ENCODE measurements at places on chromosomes 16 and 17.

DNA sequence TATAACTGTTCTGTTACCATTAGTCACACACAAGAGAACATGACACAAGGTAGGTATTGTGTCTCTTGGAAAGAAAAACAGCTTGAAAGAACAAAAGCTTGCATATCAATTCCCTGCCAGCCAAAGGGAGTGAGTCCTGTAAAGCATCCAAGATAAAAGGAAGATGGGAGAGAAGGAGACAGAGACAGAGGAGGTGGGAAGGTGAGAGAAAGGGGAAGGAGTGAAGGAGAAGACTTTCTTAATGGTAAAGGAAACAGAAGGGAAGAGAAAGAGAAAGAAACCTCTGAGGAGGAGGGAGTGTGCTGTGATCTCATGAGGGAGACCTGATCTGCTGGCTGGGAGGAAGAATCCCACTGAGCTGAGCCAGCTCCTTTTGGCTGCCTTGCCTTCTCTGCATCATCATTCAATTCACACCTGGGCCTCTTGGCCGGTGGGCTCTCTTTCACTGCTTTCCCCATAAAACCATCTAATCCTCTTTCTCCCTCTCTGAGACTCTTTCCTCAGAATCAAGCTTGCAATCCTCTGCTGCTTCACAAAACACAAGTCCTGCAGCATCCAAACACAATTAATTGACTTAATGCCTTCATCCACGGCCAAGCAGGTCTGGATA lies 271.6 kb downstream of the ABCC12 start:
- no peak for DNase-seq

GRCh38 chr17:65495122-65496055 lies 66.1 kb downstream of the AXIN2 start:
- peak; percentile 8 for DNase-seq

DNA sequence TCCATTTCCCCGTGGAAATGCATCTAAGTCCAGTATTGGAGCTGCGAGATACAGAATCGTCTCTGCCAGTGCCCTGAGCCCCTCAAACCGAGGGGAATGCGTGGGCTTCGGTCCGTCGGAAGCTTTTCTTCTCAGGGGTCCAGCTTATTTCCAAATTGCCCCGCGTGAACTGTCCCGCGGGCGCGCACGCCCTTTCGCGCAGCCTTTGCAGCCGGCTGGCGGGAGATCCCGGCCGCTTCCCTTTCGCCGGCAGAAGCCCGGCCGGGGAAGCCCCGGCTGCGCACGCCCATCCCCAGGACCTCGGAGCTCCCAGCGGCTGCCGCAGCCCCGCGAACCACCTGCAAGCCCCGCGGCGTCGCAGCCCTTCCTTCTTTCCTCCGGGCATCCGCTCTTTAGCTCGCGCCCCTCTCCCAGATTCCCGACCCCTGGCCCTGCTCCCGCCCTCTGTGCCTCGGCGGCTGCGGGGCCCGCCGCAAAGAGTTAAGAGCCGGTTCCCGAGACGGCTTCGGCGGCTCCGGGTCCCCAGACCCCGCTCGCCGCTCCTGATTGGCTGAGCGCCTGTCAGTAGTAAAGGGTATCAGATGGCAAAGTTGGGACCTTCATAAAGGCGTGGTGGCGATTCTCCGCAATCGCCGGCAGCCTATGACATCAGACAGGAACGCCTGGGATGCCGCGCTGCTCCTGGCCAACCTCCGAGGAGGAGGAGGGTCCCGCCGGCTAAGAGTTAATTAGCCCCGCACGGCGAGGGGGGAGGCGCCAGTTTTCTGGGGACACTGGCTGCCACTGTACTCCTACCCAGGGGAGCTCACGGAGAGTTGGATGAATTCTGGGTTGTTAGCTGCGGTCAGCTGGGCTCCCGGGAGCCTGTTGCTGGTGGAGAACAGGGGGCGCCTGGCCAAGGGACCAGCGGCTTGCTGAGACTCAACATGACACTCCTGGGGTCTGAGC lies at the start of gene MYOCD:
TSS of gene MYOCD (plus strand) at position 628 of the 948 bp plus-strand sequence. CDS start at position 927, 299 bp downstream.
- no peak for DNase-seq

GRCh38 chr16:10683170-10683569 lies 11.6 kb downstream of the TEKT5 start:
- DNase-seq = no peak

DNA sequence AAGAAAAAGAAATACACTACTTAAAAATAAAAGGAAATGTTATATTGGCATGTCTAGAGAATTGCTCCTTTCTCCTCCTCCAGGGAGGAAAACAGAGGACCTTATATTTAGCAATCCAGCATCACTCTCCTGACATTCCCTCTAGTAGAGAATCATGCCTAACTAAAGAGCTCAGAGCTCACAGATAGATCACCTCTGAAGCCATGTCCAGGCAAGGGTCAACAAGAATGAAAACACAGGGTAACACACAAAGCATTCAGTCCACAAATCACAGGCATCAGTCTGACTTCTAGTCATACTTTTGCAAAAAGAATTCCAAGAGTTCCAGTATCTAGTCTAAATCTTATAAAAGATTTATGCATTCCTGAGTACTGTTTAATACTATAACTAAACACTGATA lies 4.4 kb upstream of the HASPIN start:
- DNase-seq = no peak

DNA sequence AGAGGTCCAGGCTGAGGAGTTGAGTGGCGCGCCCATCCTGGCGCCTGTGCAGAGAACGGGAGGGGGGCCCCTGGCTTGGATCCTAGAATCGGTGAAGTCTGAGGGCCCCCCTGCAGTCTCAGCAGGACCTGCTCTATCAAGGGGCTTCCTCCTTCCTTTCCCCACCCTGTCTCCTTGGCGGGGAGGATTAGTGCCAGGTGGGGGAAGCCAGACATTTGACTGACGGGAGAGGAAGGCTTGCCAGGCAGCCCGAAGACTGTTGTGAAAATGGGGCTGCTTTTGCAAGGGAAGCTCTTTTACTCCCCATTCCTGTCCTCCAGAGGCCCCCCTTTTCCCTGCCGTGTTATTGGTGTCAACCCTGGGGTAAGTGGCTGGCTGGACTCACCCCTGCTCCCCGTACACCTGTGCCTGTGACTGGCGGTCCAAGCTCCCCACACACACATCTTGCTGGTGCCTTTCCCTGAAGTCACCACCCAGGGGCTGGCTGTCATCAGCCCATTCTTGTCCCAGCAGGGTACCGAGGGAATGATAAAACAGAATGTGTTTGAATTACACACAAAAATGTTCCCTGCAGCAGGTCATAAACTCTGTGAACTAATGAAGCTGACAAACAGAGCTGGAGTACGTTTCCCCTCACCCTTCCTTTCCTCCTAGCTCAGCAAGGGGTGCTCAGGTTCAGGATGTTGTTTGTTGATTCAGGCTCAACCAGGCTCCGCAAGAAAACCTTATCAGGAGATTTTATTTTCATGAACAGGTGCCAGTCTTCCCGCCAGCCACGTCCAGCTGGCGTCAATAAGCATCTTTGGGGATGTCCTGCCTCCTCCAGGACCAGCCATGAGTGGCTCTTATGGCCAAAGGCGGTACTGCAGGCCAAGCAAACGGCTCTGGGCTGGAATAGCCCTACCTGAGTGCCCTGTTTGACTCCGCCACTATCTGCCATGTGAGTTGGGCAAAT lies 4.4 kb upstream of the ARMC7 start:
- no peak for DNase-seq

DNA sequence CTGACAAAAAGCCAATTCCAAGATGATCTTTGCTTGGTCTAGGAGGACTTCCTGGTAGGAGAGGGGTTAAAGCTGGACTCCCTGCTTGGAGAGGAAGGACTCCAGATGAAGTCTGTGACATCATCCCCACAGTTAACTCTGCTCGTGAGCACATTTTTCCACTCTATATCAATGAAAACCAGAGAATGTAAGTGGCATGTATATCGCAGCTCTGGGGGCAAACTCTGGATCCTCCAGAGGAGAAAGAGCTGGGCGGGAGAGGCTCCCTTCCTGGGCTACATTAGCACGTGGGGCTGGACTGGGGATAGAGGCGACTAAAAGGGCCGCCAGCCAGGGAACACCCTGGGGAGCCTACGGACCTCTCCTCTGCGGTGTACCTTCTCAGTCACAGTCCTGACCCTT lies 34.1 kb downstream of the HIC1 start:
- DNase-seq = no peak

GRCh38 chr16:11674818-11675560 lies 6.7 kb downstream of the SNN start:
- no peak for DNase-seq
